Non-pigmented ciliary epithelial cell (primary cell): ENCODE measurements at places on chromosomes 4 and X.

- no peak for DNase-seq
These were observed 13.8 kb downstream of the NELFA start for GRCh38 chr4:1994938-1995337.

GRCh38 chrX:153029875-153030274 is 26.4 kb upstream of the PNMA3 start:
- DNase-seq, result no peak

DNA sequence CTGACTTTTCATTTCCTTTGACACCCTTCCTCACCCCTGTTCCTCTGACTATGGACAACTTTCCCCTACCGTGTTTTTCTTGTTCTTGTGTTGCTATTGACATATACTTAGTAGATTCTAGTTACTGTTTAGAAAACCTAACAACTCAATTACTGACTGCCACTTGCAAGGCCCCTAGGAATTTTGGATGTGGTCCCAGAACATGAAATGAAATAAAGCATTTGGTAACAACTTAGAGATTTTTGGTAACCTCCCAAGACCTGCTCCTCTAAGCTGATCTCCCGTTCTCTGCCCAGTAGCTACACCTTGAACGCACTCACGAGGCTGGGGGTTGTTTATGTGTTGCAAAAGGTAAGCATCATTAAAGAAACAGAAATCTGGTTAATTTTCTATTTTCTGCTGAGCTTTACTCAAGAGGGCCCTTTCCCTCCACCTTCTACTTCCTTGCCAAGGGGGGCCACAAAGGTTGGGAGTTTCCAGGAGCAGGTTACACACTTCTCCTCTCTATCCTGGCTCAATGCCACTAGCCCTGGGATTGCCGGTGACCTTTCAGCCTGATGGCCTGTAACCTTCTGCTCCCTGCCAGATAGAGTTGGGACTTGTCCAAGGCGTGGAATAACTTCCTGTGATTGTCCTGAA is 20.5 kb downstream of the GAB3 start:
- DNase-seq, result no peak

- DNase-seq, result peak; percentile 18
These were observed 108.8 kb downstream of the TMA16 start for GRCh38 chr4:163603257-163603656.

- no peak for DNase-seq
These were observed 147.4 kb upstream of the RPS6KA3 start for GRCh38 chrX:20414066-20414465.

- DNase-seq, result no peak
These were observed 3.5 kb downstream of the SH3KBP1 start for GRCh38 chrX:19883878-19884277.

GRCh38 chr4:101670897-101671296 is 119.6 kb upstream of the BANK1 start:
- no peak for DNase-seq

DNA sequence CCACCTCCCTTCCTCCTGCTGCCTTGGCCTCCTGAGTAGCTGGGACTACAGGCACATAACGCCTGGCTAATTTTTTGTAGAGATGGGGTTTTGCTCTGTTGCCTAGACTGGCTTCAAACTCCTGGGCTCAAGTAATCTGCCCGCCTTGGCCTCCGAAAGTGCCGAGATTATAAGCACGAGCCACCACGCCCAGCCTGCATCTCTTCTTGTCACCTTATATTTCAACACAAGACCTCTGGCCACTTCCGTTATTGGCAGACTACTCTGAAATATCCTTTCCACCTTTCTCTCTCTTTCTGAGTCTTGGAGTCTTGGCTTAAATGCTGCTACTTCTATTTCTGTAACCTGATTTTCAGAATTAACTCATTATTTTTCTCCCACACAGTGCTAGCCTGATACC is 5.6 kb downstream of the KIAA0232 start:
- DNase-seq, result no peak

GRCh38 chr4:140790765-140791164 is 34.6 kb upstream of the TBC1D9 start:
- DNase-seq, result no peak

GRCh38 chrX:41711021-41711667 is 12.8 kb upstream of the GPR82 start:
- no peak for DNase-seq

DNA sequence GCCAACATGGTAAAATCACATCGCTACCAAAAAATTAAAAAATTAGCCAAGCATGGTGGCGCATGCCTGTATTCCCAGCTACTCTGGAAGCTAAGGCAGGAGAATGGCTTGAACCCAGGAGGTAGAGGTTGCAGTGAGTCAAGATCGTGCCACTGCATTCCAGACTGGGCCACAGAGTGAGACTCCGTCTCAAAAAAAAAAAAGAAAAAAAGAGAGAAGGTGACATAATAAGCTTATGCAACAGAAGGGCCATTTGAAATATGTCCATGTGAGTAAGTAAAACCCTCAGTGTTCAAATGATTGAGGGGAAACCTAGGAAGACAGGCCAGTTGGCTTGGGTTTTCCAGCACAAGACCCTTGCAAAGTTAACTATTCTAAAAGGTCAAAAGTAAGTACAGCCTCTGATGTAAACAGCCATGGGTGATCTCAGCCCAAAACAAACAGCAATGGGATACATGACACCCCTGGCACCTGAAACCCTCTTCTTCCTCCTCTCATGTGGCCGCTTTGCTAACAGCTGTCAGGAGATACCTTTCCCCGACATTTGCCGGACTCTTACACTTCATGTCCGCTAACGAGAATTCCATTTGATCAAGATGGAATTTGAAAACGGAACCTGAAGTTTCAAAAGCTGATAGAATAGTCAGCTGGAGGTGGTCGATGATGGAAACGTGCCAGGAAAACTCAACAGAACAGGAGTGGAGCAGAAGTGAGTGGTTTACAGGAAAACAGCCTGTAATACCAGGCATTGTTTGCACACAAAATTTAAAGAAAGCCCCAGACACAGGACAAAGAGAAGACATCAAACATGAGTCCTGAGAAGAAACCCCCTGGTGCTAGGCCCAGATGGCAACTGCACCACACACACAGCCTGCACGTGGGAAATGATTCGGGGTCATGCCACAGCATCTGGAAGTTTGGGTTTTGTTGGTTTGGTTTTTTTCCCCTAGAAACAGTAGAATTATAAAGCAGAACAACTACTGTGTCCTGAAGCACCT is 93.0 kb upstream of the STS start:
- no peak for DNase-seq

- no peak for DNase-seq
These were observed 754.3 kb upstream of the MAGEB2 start for GRCh38 chrX:29461039-29461438.

DNA sequence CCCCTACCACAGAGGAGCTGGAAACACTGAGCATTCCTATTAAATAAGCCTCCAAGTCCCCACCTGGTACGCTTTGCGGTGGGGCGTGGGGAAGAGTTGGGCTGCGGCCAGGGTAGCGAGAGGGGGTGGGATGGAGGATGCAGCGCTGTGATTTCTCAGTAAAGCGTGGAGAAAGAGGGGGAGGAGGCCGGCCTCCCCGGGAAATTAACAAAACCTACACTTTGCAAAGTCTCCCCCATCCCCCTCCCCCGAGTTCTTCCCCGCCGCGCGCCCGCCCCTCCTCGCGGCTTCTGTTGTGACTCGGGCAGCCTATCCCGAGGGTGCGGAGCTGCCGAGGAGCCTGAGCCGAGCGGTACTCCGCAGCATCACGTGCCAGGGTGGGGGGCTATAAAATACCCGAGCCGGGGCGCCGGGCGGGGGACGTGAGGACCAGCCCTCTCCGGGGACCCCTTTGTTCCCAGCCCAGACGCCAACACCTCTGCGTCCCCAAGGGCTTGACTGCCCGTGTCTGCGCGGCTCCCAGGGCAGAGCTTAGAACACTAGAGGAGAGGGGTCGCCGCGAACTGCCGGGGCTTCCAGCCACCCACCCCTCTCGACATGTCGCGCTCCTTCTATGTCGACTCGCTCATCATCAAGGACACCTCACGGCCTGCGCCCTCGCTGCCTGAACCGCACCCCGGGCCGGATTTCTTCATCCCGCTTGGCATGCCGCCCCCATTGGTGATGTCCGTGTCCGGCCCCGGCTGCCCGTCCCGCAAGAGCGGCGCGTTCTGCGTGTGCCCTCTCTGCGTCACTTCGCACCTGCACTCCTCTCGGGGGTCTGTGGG is at the start of gene GSX2:
Gene GSX2, plus strand, starts transcription at position 416 of the 827 bp plus-strand sequence. Its CDS starts 182 bp downstream, at position 598.
- DNase-seq, result no peak
